Thoracic aorta (tissue), 2 donors: ENCODE measurements at places on chromosomes 1 and 21. TPM values are rescaled to one million over a fixed set of nuclear protein-coding genes. Genes with fewer than 3 reads are reported as not detected.

Gene RUNX3
- 8.5 TPM for total RNA-seq

- no peak for DNase-seq
These were observed 222.8 kb upstream of the ZRANB2 start for GRCh38 chr1:71303617-71304041.

DNA sequence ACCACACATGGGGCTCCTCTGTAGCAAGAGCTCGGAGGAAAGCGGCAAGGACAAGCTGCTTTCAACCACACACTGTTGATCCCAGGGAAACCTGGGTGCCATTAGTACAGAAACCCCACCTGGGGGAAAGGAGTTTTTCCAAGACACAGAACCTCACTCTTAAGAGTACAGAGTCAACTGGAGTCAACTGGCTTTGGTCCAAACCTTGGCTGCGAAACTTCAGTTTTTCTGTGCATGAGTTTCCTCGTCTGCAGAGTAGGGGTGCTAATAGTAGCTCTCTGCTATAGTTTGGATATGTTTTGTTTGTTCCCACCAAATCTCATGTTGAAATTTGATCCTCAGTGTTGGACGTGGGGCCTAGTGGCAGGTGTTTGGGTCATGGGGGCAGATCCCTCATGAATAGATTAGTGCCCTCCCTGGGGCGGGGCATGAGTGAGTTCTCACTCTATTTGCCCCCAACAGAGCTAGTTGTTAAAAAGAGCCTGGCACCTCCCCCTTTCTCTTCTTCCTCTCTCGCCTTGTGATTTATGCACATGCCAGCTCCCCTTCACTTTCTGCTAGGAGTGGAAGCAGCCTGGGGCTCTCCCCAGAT lies 161.1 kb downstream of the PIGK start:
- no peak for DNase-seq

DNA sequence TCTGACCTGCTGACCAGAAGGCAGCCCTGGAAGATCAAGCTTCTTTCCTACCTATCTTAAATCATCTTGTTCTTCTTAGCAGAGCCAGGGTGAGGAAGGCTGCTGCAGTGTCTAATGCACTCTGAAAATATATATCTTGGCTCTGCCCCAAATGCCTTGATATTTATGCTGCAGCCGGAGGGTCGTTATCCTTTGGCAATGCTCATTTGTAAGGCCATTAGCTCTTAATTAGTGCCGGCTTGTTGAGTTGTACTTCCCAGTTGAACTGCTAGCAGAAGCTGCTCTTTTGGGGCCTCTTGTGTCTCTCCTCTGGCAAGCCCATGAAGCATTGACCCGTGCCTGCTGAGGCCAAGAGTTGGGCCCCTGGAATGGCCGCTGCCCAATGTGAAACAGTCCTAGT lies 4.2 kb upstream of the GNL2 start:
- DNase-seq = no peak

DNA sequence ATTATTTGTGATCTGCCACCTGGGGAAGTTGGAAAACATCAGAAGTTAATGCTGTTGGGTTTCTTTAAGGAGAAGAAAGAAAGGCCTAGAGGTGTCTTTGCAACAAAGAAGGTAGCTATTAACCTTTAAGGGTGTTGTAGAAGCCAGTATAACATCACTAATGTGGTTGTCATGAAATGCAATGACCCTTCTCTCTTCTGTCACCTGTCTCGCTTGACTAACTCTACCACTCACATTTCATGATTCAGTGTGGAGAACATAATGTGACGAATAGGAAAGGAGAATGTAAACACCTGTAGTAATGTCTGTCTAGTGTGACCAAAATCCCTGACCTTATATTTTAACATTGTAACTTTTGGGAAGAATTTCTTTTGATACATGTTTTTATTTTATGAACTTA lies 211.7 kb upstream of the UBE2U start:
- DNase-seq = no peak

Gene FABP3
- total RNA-seq = 19.2 TPM

Gene ITLN2
- not detected for total RNA-seq

Gene DENND1B
- 17.2 TPM for total RNA-seq

DNA sequence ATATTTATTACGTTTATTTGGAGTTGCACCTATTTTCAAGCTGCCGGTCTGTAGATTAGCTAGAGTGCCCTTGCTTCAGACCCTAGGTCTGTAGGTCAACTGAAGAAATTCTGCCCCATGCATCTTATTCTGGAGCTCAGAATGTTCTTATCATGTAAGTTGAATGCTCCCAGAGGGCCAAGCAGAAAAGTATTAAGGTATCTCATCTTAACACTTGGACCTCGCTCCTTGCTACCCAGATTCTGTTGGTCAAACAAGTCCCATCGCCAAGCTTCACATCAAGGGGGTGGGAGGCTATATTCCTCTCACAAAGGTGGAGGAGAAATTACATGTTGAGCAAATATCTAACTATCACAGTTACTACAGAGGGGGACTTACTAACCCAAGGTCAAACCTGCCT lies 187.7 kb downstream of the C1orf94 start:
- no peak for DNase-seq

GRCh38 chr1:32239790-32240139 lies 7.3 kb upstream of the FAM167B start:
- DNase-seq = no peak

DNA sequence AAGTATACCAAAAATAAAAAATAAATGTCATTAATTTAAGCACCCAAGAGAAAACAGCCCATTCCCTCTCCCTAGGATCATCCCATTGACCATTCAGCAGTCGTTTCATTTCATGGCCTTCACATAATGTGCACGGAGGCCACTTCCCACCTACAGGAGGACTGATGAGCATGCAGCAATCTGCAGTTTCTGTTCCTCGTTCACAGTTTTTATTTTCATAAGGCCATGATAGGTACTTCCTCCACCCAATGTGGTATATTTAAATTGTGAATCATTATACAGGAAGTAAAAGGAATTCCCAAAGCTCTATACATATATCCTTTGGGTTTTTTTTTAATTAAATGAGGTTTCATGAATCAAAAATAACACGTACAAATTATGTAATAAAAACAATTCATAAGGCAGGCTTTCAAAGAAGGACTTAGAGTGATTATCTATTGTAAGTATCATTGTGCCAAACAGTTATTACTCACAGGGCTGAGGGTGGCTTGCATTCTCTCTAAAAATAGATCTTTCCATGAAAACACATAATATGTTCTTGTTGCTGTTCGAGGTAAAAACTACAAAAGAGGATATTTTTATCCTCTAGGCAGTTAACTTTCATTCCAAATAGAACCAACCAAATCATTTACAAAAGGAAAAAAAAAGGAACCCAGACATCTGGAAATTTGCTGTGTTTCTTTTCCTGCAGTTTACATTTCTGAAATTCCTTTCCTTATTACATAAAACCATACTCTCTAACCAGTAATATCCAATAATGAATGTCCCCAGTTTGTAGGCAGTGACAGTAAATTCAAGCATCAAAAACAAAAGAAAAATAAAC lies 27.5 kb upstream of the SLC44A3 start:
- no peak for DNase-seq

Gene ZMYND12
- total RNA-seq = not detected

Gene OR2AK2
- not detected for total RNA-seq

DNA sequence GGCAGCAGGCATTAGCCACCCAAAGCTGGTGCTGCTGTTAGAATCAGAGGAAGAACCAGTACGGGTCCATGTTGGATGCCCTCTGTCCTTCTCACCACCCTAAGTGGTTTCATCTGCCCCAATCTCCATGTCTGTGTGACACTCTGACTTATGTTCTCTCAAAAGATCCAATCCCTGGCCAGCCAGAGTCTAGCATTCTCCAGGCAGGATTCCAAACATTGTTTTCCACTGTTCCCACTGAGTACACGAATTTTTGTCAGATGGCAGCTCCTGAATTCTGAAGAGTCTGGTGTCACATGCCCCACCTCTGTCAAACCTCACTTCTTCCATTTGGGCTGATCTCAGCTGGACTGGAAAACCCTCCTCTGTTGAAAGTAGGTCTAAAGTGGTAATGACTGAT lies 166.0 kb downstream of the DISC1 start:
- DNase-seq = no peak

DNA sequence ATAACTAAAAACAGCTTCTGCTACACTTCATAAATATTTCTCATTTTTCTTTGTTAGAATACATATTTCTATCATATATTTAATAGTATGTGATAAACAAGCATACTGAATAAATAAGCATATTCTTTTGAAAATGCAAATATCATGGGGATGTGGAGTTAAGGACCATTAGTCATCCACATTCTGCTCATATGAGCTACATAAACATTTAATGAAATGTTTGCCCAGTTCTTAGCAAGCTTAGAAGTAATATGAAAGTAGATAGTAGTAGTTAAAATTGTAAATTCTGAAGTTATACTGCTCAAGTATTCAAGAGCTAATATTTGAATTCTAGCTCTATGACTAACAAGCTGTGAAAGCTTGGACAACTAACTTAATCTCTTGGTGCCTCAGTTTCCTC lies 10.1 kb upstream of the GORAB start:
- no peak for DNase-seq

Gene GNAT2
- not detected for total RNA-seq

DNA sequence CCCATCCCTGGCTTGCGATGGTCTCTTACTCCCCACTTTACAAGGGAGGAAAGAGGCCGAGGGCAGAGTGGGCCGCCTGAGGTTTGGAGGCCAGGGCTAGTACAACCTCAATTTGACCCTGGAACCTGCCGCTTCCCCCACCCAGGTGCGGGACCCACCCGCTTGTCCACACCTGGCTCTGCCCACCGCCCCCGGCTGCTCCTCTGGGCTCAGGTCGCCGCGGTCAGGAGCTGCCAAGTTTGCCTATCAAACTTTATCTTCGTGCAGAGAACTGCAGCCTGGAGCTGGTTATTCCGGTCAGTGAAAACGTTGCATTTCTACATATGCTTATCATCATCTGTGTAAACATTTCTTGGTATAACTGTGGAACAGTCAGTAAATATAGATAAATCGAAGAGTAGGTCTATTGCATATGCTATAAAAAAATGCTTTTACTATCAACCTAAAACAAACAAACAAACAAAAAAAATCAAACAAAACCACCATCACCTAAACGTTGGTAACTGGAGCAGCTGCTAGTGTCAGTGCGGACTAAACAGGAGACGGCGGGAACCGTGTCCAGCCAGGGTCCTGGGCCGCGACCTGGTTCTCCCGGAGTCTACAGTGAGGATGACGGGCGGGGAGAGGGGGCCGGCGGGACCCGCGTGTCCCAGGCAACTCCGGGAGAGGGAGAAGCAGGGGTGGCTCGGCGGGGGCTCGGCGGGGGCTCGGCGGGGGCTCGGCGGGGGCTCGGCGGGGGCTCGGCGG lies 906 bp upstream of the ADARB1 start:
- no peak for DNase-seq

Gene FAM72D
- total RNA-seq = not detected

Gene ANKRD35
- total RNA-seq = 15.7 TPM

- DNase-seq = no peak
These were observed 62.3 kb upstream of the ETV3 start for GRCh38 chr1:157200451-157200850.

DNA sequence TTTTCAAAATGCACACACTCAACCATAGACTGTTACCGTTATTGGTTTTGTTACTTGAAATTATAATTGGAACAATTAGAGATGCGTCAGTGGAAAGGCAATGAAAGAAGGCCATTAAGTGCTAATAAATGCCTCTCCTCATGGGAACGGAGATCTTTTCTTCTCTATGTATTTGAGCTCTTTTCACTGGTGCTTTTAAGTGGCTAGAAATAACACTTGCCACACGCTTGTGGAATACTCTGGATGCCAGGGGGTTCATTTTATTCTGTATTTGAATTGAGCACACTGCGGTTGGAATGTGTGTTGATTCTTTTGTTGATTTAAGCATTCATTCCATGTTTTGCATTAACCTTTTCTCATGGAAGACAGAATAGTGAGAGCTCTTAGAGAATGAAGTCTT lies 68.4 kb downstream of the DNM3 start:
- DNase-seq = no peak

Gene PLA2G2C
- total RNA-seq = not detected

Gene PDE9A
- total RNA-seq = 4.2 TPM

DNA sequence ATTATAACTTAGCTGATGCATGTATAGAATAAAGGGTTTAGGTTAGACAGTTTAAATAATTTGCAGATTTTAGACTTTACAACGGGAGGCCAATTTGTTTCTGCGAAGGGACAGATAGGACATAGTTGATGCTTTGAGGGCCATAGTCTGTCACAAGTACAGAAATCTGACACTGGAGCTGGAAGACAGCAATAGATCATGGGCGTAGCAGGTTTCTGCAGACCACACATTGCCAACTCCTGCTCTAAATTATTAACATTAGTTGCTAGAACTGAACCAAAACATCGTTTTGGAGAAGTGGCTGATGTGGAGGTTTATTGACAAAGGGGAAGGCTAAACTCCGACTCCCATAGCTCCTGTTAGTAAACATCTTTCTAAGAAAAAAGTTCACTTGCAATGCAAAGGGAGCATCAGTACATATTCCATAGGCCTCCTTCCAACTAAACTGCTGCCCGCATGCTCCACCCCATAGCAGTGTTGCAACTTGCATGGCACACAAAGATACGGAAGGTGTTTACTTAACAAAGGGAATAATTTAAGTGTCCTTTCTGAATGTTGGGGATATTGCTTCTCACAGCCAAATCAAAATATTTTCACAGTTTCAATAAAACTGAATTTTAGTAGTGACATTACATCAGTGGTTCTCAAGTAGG lies 862.0 kb upstream of the CXADR start:
- no peak for DNase-seq

Gene SOX13
- 27.2 TPM for total RNA-seq

Gene CASQ1
- 10.7 TPM for total RNA-seq

DNA sequence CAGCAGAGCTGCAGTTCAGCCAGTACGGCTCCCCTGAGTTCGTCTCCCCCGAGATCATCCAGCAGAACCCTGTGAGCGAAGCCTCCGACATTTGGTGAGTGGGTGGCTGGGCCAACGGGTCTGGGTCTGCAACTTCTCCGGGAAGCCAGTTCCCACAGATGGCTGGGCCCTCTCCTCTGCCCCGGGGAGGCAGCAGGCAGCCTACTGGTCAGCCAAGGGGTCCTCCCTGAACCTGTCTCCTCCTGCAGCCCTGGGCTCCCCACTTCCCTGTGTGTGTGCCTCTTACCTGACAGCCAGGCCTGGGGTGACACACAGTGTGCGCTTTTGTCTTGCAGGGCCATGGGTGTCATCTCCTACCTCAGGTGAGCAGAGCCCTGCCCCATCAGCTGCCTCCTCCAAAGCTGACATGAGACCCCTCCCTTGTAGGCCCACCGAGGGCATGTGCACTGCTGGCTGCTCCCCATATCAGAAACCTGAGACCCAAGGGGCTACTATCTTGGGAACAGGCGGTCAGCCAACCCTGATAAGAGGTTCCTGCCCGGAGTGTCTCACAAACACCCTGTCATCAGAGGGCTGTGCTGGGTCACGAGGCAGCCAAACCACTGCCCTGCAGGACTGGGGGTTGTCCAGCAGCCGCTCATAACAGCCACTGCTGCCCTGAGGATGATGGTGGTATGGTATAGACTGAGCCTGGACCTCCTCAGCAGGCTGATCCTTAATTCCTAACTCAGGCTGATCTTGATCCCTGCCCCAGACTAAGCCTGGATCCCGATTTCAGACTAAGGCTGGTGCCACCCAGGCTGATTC lies 37.6 kb downstream of the TRIM11 start:
- no peak for DNase-seq

Gene LINGO4
- total RNA-seq = not detected
